NCI-H2107 (cell line): ENCODE measurements at places on chromosomes 13 and 19.

- no peak for DNase-seq
Observed at GRCh38 chr19:6564393-6564792, 26.6 kb downstream of the CD70 start.

- DNase-seq, result no peak
Observed at GRCh38 chr19:42471554-42472249, 29.0 kb upstream of the CXCL17 start.

GRCh38 chr19:49056101-49056901 is 1.2 kb downstream of the CGB7 start:
- DNase-seq, result no peak

DNA sequence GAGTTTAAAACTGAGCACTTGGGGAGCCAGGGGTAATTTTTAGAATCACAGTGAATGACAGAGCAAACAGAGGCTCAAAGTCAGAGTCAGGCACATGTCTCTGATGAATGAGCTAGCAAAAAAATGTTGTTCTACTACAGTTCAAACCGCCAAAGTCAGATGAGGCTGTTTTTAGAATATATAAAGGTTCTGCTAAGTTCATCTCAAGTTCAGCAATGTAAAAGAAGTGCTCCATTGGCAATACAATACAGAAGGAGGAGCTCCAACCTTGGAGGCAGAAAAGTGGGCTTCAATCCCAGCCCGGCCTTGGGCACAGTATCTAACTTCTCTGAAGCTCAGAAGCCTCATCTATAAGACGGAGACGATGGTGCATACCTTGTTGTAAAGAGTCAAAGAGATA is 70.1 kb upstream of the IPO5 start:
- no peak for DNase-seq

GRCh38 chr13:99489028-99489427 is 12.2 kb upstream of the TM9SF2 start:
- no peak for DNase-seq

GRCh38 chr13:31945202-31945961 is 86.2 kb upstream of the FRY start:
- peak; percentile 57 for DNase-seq

- DNase-seq, result no peak
Observed at GRCh38 chr19:13827656-13828055, 32.4 kb downstream of the ZSWIM4 start.

GRCh38 chr13:40345654-40346372 is 320.6 kb downstream of the FOXO1 start:
- no peak for DNase-seq

GRCh38 chr13:64782466-64782865 is 2447.7 kb downstream of the PCDH9 start:
- DNase-seq, result no peak

DNA sequence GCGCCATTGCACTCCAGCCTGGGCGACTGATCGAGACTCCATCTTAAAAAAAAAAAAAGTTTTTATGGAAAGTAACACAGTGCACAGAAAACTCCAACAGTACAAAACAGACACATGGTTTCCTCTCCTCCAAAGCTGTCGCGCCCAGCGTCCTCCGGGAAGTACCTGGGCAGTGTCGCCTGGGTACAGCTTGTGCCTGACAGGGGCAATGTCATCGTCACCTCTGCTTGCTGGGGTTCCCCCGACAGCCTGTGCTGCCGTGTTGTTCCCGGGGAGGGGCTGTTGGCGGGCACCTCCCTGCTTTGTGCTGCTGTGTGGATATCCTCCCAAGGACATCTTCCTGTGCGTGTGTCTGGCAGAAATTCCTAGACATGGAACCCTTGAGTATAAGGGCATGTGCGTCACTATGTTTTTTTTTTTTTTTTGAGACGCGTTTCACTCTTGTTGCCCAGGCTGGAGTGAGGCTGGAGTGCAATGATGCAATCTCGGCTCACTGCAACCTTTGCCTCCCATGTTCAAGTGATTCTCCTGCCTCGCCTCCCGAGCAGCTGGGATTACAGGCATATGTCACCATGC is 2.4 kb upstream of the F2RL3 start:
- no peak for DNase-seq

- DNase-seq, result no peak
Observed at GRCh38 chr19:13981021-13981420, 25.1 kb downstream of the RFX1 start.

DNA sequence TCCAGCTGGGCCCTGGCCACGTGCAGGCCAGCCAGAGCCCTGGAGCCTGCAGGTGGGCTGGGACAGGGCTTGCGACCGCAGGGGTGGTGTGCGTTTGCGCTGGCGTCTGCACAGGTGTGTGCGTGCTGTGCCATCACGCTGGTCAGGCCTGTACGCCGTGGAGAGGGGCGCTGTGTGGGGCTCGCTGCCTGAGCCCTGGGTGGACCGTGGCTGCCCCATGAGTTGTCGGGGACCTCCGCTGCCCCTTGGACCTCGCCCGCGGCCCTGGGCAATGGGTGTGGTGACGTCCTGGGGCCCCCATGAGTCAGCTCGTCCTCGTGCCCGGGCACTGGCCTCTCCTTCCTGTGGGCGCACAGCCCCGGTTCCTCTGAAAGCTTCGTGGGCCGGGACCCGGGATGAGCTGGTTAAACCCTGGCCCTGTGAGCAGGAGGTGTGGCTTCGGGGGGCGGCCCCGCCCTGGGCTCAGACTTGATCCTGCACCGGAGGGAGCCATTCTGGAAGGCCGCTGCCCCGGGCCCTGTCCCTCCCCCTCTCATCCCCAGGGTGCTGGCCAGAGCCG is 6.8 kb downstream of the CSNK1G2 start:
- DNase-seq, result no peak

DNA sequence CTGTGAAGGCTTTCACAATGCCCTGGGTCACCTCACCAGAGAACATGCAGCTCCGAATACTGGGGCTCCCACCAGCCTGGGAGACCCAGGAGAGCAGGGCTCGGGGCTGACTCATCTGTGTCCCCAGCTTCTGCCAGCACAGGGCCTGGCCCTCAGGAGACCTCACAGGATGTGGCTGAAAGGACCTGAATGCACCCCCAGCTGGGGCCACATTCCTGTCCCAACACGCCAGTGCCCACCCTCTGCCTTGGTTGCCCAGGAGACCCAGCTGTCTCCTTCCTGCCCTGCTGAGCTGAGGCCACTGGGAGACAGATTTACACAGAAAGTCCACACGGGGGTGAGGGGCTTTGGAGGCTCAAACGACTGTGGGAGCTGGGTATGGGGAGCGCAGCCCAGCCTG is 11.9 kb downstream of the BCAT2 start:
- no peak for DNase-seq

GRCh38 chr19:17455308-17456123 is 5.2 kb downstream of the NXNL1 start:
- DNase-seq, result no peak

DNA sequence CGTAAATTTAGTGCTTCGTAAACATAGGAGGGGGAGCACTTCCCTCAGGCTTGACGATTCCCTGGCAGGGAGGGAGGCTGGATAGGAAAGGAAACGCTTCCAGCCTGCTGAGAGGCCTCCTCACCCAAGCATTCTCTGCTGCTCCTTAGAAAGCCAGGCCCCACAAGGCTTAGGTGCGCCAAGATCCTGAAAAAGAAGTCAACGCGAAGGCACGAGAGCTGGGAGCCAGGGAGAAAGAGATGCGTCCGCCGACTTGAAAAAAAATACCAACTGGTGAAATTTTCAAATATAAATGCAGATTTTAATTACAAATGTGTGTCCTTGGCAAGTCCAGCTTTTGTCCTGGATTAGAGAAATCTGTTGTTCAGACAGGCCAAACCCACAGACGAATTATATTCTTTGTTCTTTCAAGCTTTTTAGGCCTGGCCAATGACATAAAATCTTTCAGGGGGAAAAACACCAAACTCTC is 64.0 kb downstream of the ALOX5AP start:
- DNase-seq, result no peak

- DNase-seq, result no peak
Observed at GRCh38 chr13:51015973-51016372, 95.1 kb downstream of the C13orf42 start.

GRCh38 chr13:99619207-99619606 is 117.9 kb downstream of the TM9SF2 start:
- no peak for DNase-seq

GRCh38 chr13:74796157-74796556 is 662.0 kb upstream of the KLF12 start:
- no peak for DNase-seq

- DNase-seq, result no peak
Observed at GRCh38 chr19:7971553-7972520, 28.4 kb upstream of the TIMM44 start.

GRCh38 chr19:31611046-31611877 is 262.0 kb upstream of the TSHZ3 start:
- DNase-seq, result no peak

DNA sequence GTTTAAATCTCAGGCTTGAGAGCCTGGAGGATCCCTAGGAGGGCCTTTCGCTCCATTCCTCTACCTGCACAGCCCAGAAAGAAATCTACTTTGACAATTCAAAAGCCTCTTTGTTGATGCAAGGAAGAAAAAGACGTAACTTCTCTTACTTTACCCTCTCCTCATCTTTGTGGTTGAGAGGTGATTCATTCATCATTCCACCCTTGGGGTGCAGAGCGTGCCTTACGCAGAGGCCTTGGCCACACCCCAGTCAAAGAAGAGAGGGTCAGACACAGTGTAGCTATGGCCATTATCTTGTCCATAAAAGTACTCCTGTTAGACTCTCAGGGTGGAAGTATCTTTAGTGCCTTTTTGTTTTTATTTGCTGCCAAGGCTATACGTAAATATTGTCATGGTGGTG is 184.0 kb downstream of the IRS2 start:
- no peak for DNase-seq

DNA sequence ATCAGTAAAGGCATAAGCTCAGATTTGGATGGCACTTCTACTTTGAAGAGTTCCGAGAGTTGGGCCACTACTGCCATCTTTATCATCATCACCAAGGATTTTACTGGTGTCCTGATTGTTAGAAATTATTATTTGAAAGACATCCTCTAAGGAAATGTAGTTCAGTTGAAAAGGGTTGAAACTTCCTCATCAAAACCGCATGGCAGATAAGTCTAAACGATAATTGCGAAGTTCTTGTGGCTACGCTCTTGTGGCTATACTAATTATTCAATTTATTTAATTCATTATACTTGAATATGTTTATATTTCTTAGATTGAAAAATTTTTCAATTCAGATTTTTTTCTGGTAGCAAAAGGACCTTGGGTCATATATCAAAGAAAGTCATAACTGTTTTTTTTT is 22.4 kb downstream of the TNFRSF19 start:
- DNase-seq, result no peak

DNA sequence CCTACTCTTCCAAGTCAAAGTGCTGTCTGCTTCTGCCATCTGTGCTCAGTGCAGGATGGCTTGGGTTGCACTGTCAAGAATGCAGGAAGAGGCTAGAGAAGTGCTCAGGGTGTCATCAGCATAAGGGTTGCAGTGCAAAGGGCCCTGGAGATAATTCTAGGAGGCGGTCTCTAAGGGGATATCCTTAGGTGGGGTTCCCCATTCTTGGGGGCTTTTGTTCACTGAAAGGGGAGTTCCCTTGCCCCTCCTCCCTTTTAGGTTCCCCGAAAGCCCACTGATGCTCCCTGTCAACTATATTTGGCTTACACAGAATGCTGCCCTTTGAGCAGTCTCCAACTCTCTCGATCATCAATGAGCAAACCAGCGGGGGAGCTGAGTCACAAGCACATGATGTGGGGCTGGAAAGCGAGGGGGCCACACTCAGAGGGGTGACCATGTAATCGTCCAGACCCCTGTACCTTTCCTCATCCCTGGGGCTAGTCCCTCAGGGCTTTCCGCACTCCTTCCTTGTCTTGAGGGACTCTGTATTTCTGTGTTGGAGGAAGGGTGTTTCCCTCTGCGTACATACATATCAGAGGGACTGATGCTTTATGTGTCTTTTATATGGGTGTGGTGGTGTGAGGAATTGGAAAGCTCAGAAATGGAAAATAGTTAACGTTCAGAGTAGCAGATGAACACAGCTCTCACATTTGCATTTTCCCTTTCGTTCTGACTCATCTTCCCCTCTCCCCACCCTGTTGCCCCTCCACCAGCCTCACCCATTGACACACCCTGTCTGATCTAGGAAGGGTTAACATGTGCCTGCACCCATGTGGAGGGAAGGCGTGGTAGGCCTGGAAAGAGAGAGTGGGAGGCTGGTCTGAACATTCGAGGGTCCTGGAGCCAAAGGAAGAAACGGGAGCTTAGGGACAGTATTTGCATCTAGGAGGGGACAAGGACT is 6.7 kb downstream of the ZBTB32 start:
- DNase-seq, result no peak

DNA sequence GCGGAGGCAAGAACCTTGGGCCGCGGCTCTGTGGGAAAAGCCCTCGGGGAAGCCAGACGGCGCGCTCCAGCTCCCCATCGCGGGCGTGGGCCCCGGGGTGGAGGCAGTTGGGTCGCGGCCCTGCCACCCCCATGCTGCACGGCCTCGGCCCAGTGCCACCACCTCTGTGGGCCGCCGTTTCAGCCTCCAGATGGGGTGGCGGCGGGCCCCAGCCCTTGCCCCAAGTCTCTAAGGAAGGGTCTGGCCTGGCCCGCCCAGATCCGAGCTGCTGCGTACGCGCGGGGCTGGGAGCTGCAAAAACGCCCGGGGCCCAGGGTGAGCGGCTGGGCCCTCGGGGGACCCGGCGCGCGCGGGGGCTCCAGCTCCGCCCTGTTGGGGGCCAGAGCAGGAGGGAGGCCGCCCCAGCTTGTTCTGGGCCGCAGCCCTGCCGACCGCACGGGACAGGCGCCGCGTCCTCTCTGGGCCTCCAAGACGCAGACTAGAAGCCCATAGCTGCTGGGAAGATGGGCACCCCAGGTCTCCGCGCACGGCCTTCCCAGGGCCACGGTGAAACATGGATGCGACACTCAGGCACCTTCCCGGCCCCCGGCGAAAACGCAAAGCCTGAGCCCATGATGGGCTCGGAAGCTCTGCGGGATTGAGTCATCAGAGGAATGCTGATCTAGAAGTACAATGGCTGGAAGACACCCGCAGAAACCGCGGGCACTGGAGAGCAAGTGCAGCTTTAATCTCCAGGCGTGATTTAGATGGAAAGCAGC is 110.1 kb downstream of the KCTD15 start:
- DNase-seq, result no peak

GRCh38 chr19:12872941-12873890 is 8.0 kb downstream of the DNASE2 start:
- DNase-seq, result no peak

- no peak for DNase-seq
Observed at GRCh38 chr13:112777637-112778406, 88.0 kb downstream of the ATP11A start.

DNA sequence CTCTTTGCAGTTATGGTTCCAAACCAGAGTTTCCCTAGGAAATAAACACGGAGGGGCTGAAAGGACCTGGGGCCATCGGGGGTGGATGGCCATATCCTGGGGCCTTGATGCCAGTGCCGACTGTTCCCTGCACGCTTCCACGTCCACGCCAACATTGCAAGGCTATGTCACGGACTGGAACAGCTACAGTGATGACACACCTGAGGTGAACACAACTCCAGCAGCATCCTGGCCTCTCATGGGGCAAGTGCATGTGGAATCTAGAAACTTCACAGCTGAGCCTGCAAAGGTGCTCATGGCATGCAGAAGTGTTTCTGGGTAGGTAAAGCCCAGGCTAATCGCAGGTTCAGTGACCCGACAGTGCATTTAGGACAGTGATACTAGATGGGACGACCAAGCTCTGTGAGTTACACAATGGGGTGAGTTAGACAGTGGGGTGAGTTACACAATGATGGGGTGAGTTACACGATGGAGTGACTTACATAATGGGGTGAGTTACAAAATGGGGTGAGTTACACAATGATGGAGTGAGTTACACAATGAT is 52.0 kb upstream of the GAS6 start:
- no peak for DNase-seq

GRCh38 chr13:51339354-51339753 is at the start of gene SERPINE3:
TSS of gene SERPINE3 (plus strand) at chr13:51339691. CDS start at chr13:51341092, 1,401 bp downstream.
- DNase-seq, result no peak

- DNase-seq, result no peak
Observed at GRCh38 chr13:20161951-20162300, 1.1 kb upstream of the GJA3 start.
